ENCODE measurements at places on chromosomes 13 and 19.
A peak's percentile ranks its signal among the peaks of the same experiment; 100 is the strongest.

DNA sequence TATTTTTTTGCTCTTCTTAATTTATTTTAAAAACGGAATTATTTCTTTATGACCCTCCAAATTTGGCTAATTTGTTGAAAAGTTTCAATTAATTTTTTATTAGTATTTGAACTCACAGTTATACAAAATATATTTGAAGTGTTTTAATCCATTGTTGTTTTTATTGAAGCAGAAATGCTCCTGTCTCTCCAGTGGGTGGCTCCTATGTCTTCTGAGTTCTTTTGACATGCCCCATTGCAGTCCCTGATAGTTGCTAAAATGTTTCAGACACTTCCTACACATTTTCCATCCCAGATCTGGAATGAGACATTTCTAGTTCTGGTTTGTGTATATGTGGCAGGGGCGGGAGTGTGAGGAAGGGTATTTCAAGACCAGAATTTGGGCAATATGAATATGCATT is 579.4 kb upstream of the PRR20A start:
- DNase-seq, result peak; percentile 50

DNA sequence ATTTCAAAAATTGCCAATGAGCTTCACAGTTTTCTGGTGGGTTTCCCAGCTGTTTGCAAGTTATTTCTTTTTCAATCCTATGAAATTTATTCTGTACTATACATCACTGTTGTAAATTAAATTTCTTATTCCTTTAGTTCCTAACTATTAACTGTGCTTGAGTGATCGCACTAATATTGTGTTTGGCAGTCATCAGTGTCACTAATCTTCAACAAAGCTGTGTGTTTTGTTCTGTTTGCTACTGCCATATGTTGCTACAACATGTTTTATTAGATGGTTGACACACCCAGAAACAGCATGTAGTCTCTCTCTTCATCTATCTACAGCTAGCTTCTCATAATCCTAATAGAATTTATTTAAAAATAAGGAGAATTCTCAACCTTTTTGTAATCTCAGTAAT is 453.6 kb upstream of the PRR20A start:
- DNase-seq, result no peak

DNA sequence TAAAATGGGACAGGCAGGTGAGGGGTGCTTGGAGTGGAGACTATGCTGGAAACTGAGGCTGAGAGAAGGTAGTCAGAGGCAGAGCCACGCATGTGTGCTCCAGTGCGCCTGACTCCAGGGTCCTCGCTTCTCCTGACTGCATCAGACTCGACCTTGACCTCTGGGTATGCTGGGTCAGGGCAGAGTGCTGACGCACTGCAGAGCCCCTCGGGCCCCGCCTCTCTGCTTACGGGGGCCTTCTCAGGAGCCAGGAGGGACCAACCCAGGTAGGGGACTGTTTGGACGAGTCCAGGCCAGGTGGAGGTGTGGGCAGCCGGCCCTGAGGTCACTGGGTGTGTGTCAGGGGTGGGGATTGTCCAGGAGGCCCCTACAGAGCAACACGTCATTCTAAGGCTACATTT is 22.9 kb upstream of the SLC7A10 start:
- no peak for DNase-seq

GRCh38 chr19:16298334-16298733 is 26.3 kb upstream of the KLF2 start:
- DNase-seq, result no peak

DNA sequence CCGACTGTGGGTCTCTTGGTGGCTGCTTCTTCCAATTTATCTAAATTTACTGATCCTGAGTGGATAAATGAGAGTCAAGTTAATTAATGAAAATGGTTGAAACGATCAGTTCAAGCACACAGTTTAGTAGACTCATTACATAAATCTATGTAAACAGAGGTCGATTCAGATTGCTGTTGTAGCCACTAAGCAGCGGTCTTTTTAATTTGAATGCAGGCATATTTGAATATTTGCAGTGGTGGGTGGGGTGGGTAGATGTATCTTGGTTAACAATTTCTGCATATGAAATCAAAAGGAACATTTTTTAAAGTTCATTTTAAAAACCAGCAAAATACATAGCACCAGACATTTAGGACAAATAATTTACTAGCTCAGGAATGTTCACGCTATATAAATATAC is 325.9 kb downstream of the KLF12 start:
- DNase-seq, result no peak

GRCh38 chr13:90838317-90838960 is 509.0 kb upstream of the MIR17HG start:
- no peak for DNase-seq

GRCh38 chr13:113489549-113490495 is 689 bp downstream of the DCUN1D2 start:
- DNase-seq, result peak; percentile 8

DNA sequence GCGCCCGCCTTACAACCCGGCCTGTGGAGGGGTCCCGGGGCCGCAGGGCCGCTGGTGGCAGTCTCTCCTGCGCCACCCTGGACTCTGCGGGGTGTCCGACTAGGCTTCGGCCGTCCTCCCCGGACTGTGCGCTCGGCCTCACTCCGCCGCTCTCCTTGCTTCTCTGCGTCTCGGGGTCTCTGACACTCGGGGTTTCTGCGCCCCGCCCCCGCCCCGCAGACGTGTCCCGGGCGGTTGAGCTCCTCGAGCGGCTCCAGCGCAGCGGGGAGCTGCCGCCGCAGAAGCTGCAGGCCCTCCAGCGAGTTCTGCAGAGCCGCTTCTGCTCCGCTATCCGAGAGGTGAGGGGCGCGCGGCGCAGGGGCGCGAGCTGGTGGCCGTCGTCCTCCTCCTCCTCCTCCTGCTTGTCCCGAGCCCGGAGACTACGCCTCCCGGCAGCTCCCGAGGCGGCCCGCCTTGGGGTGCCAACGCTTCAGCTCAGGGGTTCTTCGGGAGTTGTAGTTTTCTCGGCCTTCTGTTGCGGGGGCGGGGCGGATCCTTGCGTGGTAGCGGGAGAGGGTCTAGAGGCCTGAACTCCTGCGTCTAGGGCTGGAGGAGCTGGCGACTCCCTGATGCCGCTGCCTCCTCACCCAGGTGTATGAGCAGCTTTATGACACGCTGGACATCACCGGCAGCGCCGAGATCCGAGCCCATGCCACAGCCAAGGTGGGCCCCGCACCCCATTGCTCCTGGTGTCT is 627 bp downstream of the LIN7B start:
- DNase-seq, result no peak

GRCh38 chr13:113320226-113320875 is 23.3 kb downstream of the LAMP1 start:
- DNase-seq, result no peak

- no peak for DNase-seq
Measured at GRCh38 chr19:37829526-37829925, 50.1 kb upstream of the ZNF573 start.

- no peak for DNase-seq
Measured at GRCh38 chr13:75533861-75534260, 3.8 kb downstream of the COMMD6 start.

- no peak for DNase-seq
Measured at GRCh38 chr13:46745062-46745461, 51.9 kb downstream of the ESD start.

DNA sequence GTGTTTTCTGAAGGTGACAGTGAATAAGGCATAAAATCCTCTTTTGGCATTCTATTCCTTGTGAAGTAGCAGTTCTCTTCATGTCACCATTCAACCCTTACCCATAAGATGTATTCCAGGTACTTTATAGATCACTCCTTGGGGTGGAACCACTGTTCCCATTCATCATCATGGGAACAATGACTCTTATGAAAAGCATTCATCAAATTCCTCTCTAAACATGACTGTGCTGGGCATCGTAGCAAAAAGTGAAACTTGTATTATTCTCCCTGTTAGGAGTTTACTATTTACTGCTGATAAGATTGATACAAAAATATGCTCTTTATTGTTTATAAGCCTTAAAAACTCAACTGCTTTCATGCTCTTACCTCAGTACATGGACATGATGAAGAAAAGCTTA is 793.4 kb downstream of the LIG4 start:
- DNase-seq, result no peak

DNA sequence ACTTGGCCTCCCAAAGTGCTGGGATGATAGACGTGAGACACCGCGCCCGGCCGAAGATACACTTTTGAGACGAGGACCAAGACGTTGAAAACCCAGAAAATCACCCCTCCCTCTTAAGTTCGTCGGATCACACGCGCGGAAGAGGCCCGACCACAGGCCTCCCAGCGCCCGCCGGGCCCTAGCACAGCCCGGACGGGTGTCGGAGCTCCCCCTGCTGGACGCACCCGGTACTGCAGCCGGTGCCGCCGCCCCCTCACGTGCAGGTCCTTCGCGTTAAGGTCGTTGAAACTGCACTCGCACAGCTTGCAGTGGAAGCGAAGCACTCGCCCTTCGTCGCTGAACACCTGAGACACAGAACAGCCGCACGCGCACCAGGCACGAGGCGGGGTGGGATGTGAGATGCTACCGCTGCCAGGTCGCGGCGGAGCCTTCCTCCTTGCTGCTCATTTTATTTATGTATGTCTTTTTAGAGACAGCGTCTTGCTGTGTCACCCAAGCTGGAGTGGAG is 35.7 kb upstream of the MATK start:
- peak; percentile 56 for DNase-seq

GRCh38 chr13:49366841-49367240 is 77.0 kb downstream of the CAB39L start:
- DNase-seq, result no peak

GRCh38 chr13:75356421-75356820 is 125.5 kb downstream of the TBC1D4 start:
- no peak for DNase-seq

DNA sequence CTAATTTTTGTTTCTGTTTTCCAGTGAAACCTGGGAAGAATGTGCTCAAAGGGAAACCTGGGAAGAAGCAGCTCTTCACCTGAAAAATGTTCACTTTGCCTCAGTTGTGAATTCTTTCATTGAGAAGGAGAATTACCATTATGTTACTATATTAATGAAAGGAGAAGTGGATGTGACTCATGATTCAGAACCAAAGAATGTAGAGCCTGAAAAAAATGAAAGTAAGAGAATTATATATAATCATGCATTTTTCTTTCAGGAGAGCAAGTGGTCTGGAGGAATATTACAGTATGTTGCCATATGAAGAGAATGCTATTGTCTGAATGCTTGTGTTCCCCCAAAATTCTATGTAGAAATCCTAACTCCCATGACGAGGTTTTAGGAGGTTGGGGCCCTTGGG is 3.4 kb downstream of the NUDT15 start:
- no peak for DNase-seq

DNA sequence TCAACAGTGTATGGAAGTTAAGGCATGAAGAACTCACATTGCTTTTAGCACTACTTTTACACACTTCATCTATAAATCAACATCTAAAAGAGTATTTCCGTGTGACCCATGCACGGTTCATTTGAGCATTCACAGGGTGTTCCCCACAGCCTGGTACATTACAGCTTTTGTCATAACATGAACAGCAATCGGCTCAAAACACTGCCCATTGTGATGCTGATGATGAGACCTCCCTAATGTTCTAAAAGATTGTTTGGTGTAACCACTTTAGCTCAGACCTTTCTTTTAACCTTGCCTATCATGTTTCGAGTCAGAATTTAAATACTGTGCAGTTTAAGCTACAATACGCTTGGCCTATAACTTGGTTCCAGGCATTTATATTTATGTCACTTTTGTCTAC is 4.1 kb upstream of the KLF5 start:
- DNase-seq, result no peak

- DNase-seq, result peak; percentile 79
Measured at GRCh38 chr13:73835138-73835721, 299.0 kb downstream of the KLF12 start.

DNA sequence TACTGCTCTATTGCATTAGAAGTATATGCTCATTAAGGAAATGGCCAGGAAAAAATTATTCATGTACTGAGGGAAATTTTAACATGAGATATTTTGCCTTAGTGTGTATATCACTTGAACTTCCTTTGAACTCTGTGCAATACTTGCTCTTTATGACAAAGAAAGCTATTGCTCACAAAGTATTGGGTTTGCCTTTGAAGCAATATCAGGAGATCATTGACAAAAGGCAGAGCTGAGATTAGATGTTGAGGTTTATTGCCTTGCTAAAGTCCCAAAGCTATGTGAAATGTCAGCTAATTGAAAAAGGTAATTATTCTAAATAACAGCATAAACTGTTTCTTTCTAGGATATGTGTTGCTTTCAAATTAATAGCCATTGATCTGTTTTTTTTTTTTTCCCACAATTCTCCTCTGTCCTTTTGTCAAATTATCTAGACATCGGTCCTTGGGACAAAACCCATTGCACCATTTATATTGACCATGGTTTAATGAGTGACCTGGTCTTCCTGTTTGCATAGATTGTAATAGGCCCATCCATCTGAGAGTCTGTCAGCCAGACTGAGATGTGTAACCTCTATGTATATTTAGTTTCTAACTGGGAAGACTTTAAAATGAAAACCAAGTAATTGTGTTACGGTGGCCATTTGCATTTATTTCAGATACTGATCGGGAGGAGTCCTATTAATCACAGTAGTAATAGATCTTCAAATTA is 752.7 kb upstream of the GPC6 start:
- DNase-seq, result no peak

GRCh38 chr13:31790992-31791391 is 51.7 kb downstream of the RXFP2 start:
- DNase-seq, result no peak

DNA sequence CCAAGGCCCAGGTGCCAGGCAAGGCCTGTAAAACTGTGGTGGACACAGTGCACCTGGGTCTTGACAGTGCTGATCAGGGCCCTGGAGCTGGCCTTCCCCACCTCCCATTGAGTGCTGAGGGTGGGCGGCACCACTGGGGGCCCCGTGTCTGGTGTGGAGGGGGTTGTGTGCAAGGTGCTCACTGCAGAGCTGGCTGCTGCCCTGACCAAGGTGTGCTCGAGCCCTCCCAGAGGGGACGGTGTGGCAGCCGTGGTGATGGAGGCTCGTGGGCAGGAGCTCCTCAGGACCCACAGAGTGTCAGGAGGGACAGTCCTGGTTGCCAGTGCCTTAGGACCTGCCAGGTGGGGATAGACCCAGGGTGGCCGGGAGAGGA is 23.0 kb downstream of the ATP4B start:
- DNase-seq, result no peak

DNA sequence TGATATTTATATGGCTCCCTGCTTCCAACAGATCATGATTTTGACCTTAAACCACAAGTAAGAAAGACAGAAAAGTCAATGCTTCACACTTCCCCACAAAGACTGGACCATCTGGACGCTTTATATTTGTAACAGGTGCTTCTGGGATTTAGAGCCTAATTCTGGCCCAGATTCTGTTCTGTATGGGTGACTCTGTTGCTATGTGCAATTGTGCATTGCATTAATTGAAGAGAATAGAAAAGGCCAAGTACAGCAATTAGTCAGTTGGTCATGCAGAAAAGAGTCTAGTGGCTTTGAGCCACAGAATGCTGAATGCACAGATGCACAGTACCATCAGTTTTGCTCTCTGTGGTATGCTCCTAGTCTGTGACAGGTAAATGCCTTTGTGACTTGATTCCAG is 657.4 kb upstream of the ATXN8OS start:
- DNase-seq, result no peak

DNA sequence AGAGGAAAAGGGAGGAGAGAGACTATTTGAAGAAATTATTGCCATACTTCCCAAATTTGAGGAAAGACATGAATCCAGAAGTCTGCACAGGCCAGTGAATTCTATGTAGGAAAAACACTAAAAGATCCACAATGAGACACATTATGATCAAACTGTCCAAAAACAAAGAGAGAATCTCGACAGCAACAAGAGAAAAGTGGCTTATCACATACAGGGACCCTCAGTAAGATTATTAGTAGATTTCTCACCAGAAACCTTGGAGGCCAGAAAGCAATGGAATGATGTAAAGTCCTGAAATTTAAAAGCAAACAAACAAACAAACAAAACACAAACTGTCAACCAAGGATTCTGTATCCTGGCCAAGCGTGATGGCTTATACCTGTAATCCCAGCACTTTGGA is 55.7 kb upstream of the IL17D start:
- DNase-seq, result no peak
